Dermis blood vessel endothelial cell (primary cell): ENCODE measurements at places on chromosomes 2 and 18. TPM values are rescaled to one million over a fixed set of nuclear protein-coding genes. Genes with fewer than 3 reads are reported as not detected.

FHL2 gene
- 42.0 and 56.4 TPM in 2 replicates for total RNA-seq

- no peak for DNase-seq
These were observed 10.4 kb downstream of the WDR7 start for GRCh38 chr18:56661360-56662062.

DNA sequence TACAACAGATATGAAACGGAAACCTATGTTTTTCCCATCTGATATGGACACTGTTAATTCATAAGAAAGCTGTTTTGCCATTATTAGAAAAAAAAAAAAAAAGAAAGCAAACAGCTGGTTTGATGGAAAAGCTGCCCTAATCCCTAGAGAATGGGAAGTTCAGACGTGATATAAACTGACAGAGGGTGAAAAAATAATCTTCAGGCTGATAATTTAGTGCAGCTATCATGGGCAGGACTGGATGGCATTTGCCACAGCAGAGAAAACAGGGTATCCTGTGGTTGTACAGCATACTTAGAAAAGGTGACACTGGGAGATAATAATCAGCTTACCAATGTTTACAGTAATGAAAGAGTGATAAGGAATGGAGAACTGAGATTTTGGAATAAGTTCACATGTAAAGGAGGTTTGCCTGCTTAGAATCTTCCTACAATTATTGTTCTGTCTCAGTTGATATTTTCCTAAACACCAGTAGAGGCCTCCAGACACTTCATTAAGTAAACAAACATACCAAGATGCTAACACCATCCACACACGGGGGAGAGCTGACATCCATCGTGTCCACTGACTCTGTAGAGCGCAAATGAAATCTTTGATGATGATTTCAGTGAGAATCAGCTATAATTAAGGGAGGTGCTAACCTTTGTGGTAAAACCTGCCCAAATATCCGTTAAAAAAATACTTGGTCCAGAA, 211.6 kb upstream of the MMADHC start:
- peak; percentile 72 for DNase-seq

DNA sequence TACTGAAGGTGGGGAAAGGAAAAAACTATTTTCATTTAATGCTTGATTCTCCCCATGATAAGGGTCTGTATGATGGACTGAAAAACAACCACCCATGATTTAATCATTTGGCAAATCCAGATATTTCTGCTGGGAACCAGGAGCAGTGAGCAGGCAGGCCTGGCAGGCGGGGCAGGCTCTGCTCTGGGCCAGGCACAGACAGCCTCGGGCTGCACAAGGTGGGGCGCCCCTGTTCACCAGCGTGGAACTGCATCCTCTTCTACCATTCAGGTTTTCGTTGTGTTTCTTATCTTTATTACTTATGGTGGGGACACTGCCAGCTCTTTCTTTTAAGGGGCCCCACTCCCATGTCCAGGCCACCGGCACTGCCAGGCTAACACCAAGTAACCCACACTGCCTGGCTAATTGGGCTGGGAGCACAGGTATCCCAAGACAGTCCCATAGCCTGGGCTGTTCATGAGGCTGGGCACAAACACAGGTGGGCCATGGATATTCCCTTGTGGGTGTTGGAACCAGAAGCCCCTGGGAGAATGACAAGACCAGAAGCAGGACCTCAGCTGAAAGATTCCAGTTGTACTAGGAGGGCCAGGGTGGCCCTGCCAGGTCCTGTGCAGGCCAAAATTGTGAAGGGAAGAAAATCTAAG, 57.1 kb upstream of the RALBP1 start:
- DNase-seq, result no peak

DNA sequence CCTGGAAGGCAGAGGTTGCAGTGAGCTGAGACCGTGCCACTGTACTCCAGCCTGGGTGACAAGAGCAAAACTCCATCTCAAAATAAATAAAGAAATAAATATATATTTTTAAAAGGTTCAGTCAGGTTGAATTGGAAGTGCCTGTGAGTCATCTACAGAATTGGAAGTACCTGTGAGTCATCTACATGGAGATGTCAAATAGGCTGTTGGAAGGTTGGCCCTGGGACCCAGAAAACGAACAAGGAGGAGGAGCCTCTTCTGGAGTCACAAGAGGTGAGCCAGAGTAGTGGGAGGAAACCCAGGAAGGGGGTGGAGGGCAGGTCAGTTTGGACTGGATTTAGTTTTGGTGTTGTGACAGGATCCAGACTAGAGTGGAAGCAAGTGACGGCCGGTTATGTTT, 15.2 kb upstream of the SCYGR1 start:
- DNase-seq, result no peak

DNA sequence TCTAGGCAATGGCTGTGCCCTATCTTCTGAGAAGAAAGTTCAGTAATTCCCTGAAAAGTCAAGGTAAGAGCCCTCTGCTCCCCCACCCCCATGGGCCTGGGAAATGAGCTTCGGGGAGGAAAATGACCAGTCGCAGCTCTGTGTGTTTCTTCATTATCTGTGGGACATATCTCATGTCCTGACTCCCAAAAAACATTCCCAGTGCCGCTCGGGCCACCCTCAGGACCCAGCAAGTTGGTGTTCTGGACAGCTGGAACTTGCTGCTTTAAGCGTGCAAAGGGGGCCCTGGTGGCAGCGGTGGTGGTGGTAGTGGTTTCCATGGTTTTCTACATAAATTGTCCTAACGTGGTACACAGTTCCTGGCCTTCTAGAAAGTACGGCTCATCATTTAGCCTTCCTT, 17.2 kb upstream of the PRLH start:
- DNase-seq, result no peak

DNA sequence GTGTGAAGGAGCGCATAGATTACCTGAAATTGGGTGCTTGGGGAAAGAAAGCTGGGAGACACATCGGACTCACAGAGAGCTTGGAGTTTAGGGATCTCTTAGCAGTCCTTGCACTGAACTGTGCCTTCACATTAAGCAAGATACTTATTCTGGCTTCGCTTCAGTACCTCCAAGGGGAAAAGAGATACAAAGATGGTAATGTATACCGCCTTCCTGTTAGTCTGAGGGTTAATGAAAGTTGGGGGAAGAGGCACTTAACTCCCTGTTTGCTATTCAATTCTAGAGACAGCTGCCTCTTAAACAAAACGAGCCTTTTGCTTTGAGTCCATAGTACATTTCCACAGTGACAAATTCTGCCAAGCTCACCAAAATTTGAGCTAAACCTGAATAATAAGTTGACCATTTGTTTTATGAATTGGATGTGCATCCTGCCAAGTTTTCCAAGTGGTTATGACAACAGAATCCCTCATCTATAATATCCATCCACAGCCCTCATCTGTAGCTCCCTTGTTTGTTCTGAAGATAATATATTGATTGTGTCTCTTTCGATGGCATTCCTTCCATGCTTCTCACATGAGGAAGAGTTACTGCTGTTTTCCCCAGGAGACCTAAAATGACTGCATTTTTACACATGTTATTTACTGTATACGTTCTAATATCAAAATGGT, 287.1 kb upstream of the ATP5MC3 start:
- DNase-seq, result no peak

DNA sequence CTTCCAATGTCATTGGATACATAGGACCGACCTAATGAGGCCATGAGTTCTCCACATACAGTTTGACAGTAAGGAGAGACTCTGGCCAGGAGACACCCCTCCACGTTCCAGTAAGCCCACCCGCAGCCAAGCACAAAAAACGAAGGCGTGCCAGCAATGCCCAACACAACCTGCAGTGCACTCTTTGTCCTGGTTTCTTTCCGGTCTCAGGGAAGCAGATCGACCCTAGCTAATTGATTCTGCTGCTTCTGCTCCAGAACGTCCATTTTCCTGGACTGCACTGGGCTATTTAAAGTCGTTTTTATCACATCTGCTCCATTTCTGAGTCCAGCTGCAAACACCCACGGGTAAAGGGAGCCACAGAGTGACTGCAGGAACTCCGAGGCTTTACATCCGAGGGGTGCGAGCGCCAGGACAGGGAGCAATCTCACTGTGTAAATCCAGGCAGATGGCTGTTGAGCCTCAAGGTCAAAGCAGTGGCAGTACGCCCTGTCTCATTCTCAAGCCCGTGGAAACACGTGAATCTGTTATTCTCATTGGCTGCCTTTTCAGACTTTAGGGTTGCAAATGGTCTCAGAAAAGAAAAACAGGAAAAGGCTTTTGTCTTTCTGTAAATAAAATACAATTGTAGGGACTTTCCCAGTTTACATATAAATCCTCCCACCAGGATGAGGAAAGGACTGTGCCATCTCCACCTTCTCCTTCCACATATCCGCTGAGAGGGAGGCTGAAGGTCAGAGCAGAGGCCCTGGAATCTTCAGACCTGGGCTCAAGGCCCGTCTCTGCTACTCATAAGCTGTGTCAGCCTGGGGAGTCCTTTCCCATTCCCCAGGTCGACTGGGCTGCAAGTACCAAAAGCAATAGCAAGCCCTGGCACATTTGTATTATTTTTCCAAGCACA, 40.7 kb downstream of the TMEM163 start:
- peak; percentile 58 for DNase-seq

- DNase-seq, result no peak
These were observed 4.3 kb downstream of the HNRNPLL start for GRCh38 chr2:38598200-38598990.
